Left cardiac atrium (tissue), 4 donors: ENCODE measurements at places on chromosomes 2 and 18. TPM values are rescaled to one million over a fixed set of nuclear protein-coding genes. Genes with fewer than 3 reads are reported as not detected.

DNA sequence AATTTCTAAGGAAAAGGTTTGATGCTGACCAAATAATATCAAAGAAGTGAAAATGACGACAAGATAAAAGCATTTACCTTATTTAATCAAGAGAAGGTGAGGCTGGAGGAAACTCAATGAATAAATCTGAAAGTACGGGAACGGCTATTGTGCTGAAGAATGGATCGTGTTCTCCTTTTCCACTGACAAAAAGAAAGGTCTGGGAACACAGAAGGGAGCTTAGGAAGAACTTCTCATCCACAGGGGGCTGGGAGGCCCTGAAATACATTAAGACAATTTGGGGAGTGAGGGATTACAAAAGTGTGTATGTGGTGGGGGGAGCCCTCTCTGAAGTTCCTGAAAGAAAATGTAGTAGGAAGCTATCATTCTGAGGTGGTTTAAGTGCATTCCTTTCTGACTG lies 582.3 kb downstream of the SLC4A3 start:
- no peak for DNase-seq

DNA sequence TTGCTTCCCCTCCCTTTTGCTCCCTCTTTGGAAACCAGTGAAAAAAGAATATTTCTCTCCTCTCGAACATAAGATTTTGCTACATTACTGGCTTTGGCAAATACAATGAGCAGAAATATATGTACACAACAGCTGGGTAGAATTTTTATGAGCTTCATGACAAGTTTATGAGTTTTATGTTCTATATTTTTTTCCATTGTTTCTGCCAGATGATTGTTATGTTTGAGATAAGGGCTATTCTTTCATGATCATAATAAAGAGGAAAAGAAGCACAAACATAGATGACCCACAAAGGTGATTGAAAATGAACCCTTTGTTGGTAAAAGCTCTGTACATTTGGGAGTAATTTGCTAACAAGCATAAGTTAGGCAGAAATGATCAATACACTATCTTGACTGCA lies 14.8 kb upstream of the TFPI start:
- no peak for DNase-seq

Gene SERPINB8
- total RNA-seq, result 10.8 TPM

GRCh38 chr18:13265008-13265910 lies 46.7 kb downstream of the LDLRAD4 start:
- DNase-seq, result no peak

Gene SCYGR3
- total RNA-seq, result not detected

Gene MAP3K19
- total RNA-seq, result not detected

Gene CAPN14
- total RNA-seq, result 0.12 TPM

GRCh38 chr2:44077942-44078511 lies 82.2 kb upstream of the LRPPRC start:
- no peak for DNase-seq

DNA sequence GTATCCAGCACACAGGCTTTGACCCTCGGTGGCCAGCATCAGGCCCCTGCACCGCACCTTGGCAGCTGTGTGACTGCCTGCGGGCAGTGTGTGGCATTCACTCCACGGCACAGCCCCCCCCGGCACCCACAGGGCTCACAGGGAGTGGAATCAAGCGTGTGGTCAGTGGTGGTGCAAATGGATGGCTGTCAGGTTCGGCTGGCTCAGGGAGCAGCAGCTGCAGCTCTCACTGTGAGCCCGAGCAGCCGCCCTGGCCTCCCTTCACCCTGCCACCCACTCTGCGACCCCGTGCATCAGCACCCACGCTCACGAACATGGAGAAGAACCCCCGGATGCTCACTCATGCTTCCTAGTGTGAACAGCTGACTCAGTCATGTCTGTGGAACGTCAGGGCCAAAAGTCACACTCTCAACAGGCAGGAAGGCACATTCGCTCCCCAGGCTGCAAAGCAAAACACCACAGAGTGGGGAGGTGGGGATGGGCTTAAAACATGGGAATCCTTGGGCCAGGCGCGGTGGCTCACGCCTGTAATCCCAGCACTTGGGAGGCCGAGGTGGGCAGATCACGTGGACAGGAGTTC lies 41.5 kb upstream of the GPC1 start:
- no peak for DNase-seq

GRCh38 chr18:58960946-58961722 lies 96.5 kb downstream of the ZNF532 start:
- peak; percentile 54 for DNase-seq

GRCh38 chr2:72543497-72544216 lies 282.2 kb downstream of the EXOC6B start:
- DNase-seq, result no peak

DNA sequence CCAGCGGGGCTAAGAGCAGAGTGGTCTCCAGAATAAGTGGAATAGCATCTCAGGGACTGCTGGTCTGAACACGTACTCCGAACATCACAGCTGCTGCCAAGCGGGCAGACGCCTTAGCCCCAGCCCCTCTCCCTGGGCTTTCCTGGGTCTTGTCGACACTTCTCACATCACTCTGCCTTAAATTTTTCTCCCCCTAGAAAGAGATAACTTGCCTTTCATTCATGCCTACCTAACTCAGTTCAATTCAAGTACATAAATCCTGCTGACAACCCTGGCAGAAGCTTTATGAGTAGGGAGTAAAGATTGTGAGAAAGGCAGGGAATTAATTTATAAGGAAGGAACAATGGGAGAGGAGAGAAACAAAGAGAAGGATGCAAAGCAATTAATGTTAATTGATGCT lies 202.9 kb upstream of the TNP1 start:
- no peak for DNase-seq

- no peak for DNase-seq
These were observed 208.7 kb downstream of the RIT2 start for GRCh38 chr18:42906761-42907160.

- DNase-seq, result no peak
These were observed 41.4 kb upstream of the EPG5 start for GRCh38 chr18:46008531-46008930.

DNA sequence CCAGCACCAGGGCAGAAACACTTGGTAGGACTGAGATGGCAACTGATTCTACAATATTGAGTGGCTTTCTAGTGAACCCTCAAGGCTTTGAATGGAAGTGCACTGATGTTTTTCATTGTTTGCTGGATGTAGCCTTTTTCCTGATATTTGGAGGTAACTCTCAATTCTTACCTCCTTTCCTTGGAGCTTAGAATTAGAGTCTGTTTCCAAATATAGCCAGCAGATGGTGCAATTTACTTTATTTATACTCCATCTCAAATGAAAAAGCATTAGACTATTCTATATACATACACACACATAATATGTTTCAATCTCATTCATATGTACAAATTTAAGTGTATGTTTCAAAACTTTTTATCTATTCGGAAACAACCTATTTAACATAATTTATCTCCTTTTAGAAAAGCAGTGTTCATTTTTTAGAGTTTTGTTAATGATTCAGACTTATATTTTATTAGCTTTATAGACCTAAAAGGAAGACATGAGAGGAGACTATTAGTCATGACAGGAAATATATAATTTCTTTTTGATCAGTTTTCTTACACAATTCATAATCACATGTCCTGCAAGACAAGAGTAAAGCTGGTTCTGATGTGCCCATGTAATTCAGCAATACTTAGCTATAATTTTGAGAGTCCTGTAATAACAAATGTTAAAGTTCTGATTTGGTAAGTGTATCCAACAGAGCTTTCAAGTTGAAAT lies 124.8 kb downstream of the NUP35 start:
- no peak for DNase-seq

Gene GLI2
- 3.9 TPM for total RNA-seq

GRCh38 chr2:17719562-17720371 lies 33.8 kb downstream of the SMC6 start:
- no peak for DNase-seq

GRCh38 chr2:9174771-9175437 lies 31.7 kb upstream of the ASAP2 start:
- DNase-seq, result no peak

Gene DSG4
- total RNA-seq, result not detected

- DNase-seq, result no peak
These were observed 61.3 kb upstream of the PGAP1 start for GRCh38 chr2:196987649-196988364.

Gene CRYBA2
- total RNA-seq, result not detected

Gene UGT1A3
- total RNA-seq, result not detected

Gene HOXD10
- not detected for total RNA-seq

DNA sequence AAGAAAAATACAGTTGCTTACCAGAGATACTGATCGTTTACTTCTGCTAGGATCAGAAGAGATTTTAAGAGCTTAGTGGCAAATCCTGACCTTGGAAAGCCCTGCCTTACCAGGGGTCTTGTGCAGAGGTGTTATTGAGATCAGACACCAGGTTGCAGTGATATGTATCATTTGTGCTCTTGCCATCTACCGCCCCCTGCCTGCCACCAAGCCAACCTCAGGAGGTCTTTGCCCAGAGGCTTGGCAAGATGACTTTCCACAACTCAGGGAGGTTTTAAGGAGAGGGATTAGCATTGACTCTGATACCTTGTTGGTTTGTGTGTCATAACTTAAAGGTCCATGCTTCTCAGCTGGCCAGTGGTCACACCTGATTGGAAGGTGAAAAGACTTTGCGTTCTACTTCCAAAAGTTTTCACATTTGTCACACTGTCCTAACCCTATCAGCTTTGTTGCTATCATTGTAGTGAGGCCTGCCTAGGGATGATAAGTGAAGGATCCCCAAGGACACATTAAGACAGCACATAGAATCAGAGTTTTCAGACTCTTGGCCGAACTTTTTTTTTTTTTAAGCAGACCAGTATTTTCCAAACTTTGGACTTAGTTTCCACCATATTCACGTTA lies 46.2 kb upstream of the MGAT5 start:
- DNase-seq, result peak; percentile 60

DNA sequence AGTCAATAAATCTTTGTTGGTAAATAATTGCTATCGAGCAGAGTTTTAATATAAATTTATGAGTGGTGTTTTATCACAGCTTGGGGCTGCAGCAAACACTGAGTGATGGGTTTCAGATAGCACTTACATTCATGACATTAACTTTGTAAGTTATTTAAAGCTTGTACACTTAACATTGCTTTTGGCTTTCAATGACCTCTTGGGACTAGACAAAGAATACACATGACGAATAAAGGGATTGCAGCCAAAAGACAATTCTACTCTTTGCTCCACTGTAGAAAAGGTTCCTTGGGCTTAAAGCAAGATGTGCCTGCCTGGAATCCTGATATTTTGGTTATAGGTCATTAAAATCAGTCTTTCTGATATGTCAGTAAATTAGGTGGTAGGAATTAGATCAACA lies 299.5 kb downstream of the GBX2 start:
- DNase-seq, result no peak

GRCh38 chr2:124316133-124316532 lies 291.0 kb downstream of the CNTNAP5 start:
- no peak for DNase-seq

Gene C2orf66
- 0.18 TPM for total RNA-seq

Gene TUBB8B
- not detected for total RNA-seq

DNA sequence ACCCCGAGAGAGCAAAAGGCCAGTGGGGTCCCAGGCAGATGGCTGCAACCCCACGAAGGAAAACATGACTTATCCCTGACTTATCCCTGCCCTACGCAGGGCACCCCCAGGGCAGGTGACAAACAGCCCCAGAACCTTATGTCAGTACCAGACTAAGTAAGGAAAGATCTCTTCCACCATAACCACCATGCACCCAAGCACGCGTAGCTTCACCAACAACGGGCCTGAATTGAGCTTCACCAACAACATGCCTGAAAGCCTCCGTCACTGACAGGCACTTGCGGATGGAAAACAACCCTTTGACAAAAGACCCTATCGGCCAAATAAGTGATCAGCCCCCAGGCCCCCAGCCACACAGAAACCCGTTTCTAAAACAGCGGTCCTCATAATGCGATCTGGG lies 34.1 kb downstream of the HDAC4 start:
- DNase-seq, result no peak

DNA sequence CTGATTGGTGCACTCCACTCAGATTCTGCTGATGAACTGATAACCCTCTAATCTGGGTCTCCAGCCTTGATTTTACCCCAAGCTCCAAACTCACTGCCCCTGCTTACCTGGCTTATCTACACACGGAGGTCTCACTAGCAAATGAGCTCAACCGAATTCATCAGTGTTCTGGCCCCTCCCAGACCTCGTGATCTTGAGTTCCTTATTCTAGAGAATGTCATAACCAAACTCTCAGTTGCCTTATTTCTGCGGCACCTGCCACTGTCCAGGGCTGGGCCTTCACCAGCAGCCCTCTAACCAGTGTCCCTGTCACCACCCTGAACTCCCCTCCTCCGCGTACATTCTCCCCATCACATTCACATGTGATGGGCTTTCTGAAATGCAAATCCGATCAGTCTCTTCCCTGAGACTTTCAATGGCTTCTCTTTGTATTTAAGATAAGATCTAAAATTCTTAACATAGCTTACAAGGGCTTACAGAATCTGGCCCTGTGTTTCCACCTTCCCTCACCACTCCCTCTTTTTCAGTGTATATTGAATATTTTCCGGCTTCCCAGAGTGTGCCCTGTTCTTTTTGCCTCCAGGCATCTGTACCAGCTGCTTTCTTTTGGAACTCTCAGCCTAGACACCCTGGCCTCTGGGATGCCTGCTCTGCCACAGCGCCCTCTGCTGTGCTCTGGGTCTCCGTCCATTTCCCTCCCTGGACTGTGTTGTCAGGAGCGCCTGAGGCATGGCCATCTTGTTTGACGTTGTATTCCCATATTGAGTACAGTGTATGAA lies 31.1 kb downstream of the NAB1 start:
- DNase-seq, result peak; percentile 43

Gene RAB6C
- 0.18 TPM for total RNA-seq

Gene RBBP8
- total RNA-seq, result 7.9 TPM

DNA sequence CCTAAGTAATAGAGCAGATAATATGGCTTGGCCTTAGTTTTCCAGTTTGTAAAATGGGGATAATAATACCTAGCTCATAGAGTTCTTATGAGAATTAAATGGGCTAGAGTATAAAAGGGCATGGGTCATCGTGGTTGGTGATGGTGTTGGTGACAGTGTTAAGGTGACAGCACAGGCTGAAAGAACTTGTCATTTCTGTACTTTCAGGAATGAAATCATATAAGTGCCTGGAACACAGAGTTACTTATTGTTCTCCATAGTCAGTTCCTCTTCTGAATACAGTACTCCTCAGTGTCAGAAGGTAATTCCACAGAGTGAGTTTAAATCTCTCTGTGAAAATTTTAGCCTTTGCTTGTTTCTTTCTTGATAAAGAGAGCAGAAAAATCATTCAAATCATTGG lies 42.4 kb downstream of the KIF5C start:
- no peak for DNase-seq

DNA sequence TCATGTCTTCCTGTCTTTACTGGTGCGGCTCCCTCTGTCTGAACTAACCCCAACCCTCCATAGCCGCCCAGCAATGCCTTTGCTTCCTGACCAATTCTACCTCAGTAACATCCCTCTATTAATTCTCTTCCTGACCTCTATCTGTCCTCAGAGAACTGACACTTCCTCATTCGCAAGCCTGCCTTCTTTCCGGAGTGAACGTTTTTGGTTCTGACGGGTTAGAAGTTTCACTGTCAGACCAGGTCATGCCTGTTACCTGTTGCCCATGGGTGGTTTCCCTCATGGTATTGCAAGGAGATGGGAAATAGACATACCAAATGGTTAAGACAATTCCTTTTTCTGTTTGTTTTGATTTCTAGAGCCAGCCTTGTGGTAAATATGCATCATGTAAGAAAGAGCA lies 453.4 kb upstream of the SLC14A2 start:
- DNase-seq, result no peak

- no peak for DNase-seq
These were observed 24.3 kb downstream of the MRPS9 start for GRCh38 chr2:105062158-105062557.

GRCh38 chr2:67389286-67389685 lies 7.8 kb upstream of the ETAA1 start:
- DNase-seq, result no peak

Gene MC4R
- not detected for total RNA-seq

Gene ASB3
- 10.8 TPM for total RNA-seq

GRCh38 chr2:70463997-70464396 lies 89.6 kb downstream of the TGFA start:
- DNase-seq, result no peak

Gene GALNT5
- total RNA-seq, result 0.59 TPM
